Psoas muscle (tissue), 8 donors: ENCODE measurements at places on chromosomes 13 and 19. TPM values are rescaled to one million over a fixed set of nuclear protein-coding genes. Genes with fewer than 3 reads are reported as not detected.

GRCh38 chr19:55247621-55248099 lies 11.2 kb downstream of the PPP6R1 start:
- no peaks in the 10 kb centered on the region for H3K27me3 ChIP-seq
- DNase-seq: peak; percentile 45
- no peak overlapping the region for H3K27ac ChIP-seq
- no peak overlapping the region for H3K4me3 ChIP-seq
- H3K36me3 ChIP-seq: no peaks in the 10 kb centered on the region

- H3K27me3 ChIP-seq: no peaks in the 10 kb centered on the region
- no peaks in the 10 kb centered on the region for H3K36me3 ChIP-seq
- no peaks in the 10 kb centered on the region for H3K4me1 ChIP-seq
- no peak overlapping the region for H3K27ac ChIP-seq
Observed at GRCh38 chr13:102145750-102146149, 256.1 kb downstream of the FGF14 start.

DNA sequence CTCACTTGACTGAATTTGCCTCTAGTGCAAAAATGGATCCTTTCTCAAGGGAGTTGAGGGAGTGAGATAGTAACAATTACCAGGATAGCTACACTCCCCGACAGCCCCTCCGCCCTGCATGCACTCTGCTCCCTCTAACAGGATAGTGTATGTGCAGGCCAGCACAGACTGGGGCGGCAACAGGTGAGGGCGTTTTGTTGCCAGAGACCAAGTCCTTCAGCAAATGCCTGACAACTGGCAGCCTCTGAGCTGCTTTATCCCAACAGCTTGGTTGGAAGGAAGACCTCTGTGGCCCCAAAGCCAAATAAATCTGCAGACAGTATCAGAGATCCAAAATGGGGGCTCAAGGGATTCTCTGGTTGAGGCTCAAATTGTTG lies 86.6 kb downstream of the SLC7A1 start:
- no peaks in the 10 kb centered on the region for H3K36me3 ChIP-seq
- no peak overlapping the region for H3K27ac ChIP-seq
- H3K27me3 ChIP-seq: peaks cover 13% of the 10 kb centered on the region
- no peak overlapping the region for H3K4me3 ChIP-seq
- no peak for DNase-seq

DNA sequence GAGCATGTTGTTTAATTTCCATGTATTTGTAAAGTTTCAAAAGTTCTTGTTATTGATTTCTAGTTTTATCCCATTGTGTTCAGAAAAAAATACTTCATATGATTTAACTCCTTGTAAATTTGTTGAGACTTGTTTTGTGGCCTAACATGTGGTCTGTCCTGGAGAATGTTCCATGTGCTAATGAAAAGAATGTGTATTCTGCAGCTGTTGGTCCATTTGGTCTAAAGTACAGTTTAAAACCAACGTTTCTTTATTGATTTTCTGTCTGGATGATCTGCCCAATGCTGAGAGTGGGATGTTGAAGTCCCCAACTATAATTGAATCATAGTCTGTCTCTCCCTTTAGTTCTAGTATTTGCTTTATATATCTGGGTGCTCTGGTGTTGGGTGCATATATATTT lies 34.9 kb upstream of the TPP2 start:
- H3K36me3 ChIP-seq: no peaks in the 10 kb centered on the region
- H3K27me3 ChIP-seq: peaks cover 5% of the 10 kb centered on the region
- H3K27ac ChIP-seq: no peak overlapping the region
- DNase-seq: no peak

GRCh38 chr13:97308735-97309429 lies 86.7 kb downstream of the MBNL2 start:
- no peaks in the 10 kb centered on the region for H3K36me3 ChIP-seq
- no peak overlapping the region for H3K4me3 ChIP-seq
- H3K27me3 ChIP-seq: no peaks in the 10 kb centered on the region
- H3K27ac ChIP-seq: peak overlapping the region; percentile 41

Gene TEX26
- total RNA-seq: not detected

Gene PINLYP
- total RNA-seq: not detected
